ENCODE measurements at places on chromosomes 3 and 15.

DNA sequence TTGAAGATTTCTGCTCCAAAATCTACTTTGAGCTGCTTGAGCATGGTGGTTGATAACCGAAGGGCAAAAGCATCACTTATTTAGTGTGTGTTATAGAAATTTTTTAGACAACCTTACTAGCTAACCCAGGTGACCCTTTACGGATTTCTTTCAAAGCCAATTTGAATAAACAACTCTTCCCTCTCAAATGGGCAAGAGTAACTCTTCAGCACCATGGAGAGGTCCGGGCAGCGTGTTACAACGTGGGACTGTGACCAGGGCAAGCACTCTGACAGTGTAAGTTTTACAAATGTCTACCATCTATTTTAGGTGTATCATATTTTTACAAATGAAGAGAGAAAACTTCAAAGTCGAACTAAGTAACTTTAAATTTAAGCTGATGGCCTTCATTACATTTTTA, 471.8 kb downstream of the MFSD1 start:
- peak; percentile 55 for DNase-seq

- no peak for DNase-seq
These were observed 13.4 kb downstream of the SPICE1 start for GRCh38 chr3:113501597-113501996.

DNA sequence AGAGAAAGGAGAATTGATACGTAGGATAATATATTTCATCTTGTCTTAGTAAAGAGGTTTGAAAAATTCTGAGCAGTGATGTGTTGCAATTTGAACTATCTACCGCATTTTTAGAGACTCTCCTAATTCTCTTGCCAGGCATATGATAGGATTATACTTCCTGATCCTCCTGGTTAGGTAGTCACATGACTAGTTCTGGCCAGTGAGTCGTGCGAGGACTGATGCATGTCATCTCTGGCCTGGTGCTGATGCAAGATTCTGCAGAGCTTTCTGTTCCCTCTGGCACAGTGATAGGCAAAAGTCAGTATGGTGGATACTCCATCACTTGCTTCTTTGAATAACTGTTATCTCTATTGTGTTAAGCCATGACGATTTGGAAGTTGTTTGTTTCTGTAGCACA, 277.6 kb upstream of the NAALADL2 start:
- no peak for DNase-seq

DNA sequence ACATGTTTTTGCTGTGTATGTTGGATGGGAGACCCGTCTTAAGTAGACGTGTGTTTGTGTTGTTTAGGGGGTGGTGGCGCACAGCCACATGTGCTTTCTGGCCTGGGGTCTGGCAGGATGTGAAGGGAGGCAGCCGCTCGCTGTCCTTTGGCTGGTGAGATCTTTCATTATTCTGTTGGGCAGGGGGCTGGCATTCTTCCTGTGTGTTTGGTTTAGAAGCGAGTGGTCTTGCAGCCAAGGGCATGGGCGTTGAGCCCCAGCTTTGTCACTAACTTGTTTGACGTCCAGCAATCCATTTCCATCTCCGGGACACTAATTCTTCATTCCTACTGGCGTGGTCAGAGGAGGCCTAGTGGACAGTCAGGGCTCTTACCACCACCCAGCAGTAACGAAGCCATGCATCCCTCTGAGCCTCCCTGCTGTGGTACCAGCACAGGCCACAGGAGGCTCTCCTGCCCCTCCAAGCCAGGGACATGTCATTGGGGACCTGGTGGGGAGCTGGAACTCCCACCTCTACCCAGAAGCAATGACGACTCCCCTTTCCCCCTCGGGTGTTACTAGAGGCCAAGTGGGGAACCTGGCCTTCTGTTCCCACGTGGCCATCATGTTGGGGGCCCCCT, 10.7 kb downstream of the THSD4 start:
- DNase-seq: no peak

GRCh38 chr3:43893727-43894126, 203.0 kb downstream of the ABHD5 start:
- DNase-seq: no peak

GRCh38 chr3:187567661-187568121, 102.5 kb downstream of the SST start:
- DNase-seq: peak; percentile 69

DNA sequence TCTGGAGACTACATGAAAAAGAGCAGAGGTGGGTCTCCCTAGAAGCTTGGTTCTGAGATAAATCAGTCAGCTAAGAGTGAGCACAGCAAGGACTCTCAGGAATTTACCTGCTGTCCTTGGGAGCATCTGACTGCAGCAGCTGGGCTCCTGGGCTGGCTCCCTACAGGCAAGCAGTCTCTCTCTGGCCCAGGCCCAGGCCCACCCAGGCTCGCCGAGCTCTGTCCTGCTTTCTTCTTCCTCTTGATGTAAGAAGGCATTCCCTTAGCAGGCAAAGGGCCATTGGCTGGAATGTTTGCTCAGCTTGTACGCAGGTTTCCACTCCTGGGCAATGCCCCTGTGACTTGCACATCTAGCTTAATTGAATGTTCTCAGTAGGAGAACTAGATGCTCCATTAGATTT, 4.3 kb upstream of the RBP2 start:
- DNase-seq: no peak

DNA sequence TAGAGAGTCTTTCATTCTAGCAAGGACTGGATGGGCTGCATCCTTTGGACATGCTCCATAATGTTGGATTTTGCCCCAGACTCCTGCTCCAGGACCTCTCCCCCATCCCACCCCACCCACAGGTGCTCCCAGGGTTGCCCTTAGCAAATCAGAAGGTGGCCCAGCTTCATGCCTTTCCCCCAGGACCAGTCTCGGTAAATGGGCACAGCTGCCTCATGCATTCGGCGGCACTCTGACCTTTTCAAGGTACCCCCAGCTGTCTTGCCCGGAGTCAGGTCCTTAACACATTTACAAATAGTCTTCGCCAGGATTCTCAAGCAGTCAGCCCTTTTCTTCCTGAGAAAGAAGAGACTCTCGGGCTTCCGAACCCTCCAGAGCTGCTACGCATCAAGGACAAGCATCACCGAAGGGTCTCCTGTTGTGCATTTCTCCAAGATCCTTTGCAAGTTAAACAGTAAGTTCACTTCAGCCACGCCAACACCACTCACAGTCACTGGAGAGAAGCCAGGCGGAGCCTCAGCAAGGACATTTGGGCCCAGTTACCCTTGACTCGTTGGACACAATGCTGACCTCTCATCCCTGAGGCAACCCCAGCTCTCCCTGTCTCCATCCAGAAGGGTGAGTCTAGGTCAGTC, 287.8 kb downstream of the FAM43A start:
- DNase-seq: no peak

GRCh38 chr3:183845608-183846288, 20.4 kb upstream of the MAP6D1 start:
- no peak for DNase-seq

GRCh38 chr3:114214542-114215341, 22.6 kb downstream of the ZNF80 start:
- DNase-seq: no peak

- no peak for DNase-seq
These were observed 2.0 kb downstream of the BHLHE40 start for GRCh38 chr3:4981294-4981664.

GRCh38 chr15:60777558-60777957, 298.6 kb upstream of the ICE2 start:
- DNase-seq: no peak

Measured in fibroblast of villous mesenchyme (primary cell).